Vagina (tissue), 2 donors: ENCODE measurements at places on chromosomes 16 and 17.

- DNase-seq, result no peak
Observed at GRCh38 chr16:64397945-64398508, 723.8 kb downstream of the CDH11 start.

DNA sequence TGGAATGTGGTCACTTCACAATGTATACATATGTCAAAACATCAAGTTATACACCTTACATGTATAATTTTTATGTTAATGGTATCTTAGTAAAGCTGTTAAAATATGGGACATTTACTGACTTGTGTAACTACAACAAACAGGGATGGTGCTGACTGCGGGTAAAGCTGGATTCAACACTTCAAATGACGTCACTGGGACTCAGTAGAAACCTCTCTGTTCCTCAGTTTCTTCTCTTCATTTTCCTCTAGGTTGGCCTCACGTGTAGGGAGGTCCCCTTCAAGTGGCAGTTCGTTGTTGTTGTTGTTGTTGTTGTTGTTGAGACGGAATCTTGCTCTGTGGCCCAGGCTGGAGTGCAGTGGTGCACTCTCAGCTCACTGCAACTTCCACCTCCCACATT lies 182.9 kb downstream of the RBFOX1 start:
- DNase-seq, result no peak

DNA sequence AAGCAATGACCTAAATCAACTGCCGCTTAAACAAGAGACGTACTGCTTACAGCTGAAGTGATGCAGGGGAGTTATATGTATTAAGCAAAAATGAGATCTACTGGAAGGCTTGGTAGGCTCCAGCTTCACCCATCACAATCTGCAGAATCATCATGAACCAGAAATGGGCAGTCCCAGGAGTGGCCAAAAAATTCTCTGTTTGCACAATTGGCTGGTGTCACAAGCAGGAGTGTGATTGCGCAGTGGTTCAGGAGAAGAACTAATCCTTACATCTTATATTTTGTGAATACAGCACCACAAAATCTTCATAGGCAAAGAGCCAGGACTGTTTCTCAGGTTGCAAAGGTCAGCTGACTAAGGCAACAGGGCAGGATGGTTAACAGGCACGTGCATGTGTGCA lies 75.9 kb downstream of the CES1 start:
- DNase-seq, result no peak

DNA sequence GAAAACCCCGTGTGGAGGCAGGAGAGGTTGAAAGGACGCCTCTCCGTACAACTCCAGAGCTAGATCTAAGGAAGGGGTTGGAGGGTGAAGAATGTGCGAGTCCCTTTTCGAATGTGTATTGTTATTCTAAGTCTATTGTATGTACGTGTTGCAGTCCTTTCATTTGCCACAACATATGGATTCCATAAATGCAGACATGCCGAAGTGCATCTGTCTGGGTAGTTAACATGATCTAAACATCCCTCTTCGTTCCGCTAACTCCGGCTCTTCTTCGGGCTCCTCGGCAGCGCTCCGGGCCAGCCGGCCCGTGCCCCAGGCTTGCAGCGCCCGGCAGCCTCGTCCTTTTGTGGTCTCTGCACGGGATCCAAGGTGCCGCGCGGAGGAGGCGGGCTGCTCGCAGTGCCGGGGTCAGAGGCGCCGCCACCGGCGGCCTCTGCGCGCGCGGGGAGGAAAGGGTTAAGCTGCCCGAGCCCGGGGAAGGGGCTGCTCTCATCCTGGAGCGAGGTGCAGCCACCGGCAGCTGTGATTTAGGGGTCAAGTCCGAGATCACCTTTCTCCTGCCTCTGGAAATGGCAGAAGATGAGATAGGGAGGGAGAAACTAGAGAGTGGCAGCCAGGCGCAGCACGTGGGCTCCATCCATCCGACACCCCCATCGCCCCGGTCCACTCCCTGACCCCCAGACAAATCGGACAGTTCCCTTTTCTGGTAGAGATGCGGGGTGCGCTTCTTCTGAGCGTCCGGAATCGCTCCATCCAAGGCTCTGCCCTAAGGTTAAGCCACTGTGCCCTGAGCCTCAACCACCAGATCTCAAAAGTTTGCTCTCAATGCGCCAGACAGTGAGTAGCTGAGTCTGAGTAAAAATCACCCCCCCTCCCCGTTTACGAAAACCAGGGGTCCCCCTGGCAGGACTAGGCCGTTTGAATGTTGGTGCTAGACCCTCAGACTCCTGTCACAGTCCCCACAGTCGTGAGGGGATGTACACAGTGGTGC lies 15.1 kb upstream of the ZFHX3 start:
- no peak for DNase-seq

GRCh38 chr17:74235911-74236371 lies 22.6 kb downstream of the TTYH2 start:
- no peak for DNase-seq

DNA sequence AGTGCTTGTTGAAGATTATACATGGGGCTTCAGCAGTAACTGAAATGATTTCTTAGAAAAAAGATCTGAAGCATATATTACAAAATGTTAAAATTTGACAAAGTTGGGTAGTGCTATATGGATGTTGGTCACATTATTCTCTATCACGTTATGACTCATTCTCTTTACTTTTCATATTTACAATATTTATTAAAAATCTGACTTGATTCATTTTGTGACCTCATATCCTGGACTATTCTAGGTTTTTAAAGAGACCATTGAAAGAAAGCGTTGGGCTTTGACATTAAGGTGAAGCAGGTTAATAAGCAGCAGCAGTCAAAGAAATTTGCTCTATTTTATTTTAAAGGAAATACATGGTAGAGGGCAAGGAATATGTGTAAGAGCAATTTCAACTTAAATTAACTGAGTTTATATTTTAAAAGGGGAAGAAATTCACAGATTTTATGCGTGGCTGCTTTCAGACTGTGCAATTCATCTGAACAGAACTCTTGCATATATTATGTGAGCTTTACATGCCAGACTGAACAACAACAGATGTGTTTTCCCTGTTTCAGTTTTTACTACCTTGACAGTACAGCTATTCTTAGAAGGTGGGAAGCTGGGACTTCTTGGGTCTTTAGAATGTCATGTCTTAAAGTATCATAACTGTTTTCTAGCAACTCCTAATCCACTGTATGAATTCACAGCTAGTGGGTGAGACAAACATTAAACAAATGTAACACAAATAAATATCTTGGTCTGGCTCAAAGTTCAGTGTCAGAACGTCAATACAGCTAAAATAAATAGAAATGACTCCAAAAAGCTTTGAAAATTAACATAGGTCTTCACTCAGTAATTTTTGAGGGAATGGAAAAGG lies 10.4 kb upstream of the FAM20A start:
- no peak for DNase-seq

DNA sequence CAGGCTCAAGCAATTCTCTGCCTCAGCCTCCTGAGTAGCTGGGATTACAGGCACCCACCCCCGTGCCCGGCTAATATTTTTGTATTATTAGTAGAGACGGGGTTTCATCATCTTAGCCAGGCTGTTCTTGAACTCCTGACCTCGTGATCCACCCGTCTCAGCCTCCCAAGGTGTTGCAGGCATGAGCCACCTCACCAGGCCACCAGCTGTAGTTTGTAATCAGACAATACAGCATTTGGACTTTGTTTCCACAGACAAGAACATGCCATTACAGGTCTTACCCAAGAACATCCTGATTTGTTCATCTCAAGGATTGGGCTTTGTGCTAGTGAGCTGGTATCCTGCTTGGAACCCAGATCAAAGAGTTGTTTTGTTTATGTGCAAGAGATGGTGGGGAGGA lies 30.1 kb downstream of the C17orf100 start:
- no peak for DNase-seq

- DNase-seq, result no peak
Observed at GRCh38 chr16:23131036-23131435, 18.2 kb downstream of the USP31 start.

- no peak for DNase-seq
Observed at GRCh38 chr16:79647586-79647985, 47.0 kb upstream of the MAF start.

DNA sequence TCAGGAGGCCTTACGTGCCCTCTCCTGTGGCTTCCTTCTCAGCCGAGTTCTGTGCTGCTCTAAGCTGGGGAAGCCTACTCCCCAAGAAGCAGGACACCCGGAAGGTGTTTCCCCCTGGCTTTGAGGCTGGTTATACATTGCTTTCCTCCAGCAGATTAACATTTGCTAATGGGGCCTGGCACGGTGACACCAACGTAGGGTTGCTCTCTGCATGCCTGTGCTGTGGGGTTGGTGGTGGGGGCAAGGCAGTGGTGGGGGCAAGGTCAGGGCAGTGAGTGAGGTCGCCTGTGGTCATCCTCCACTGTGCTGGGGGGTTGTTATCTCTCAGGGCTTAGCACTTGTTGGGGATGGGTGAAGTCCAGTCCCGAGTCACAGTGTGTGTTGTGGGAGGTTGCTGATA lies 4.2 kb downstream of the USP6 start:
- DNase-seq, result no peak

DNA sequence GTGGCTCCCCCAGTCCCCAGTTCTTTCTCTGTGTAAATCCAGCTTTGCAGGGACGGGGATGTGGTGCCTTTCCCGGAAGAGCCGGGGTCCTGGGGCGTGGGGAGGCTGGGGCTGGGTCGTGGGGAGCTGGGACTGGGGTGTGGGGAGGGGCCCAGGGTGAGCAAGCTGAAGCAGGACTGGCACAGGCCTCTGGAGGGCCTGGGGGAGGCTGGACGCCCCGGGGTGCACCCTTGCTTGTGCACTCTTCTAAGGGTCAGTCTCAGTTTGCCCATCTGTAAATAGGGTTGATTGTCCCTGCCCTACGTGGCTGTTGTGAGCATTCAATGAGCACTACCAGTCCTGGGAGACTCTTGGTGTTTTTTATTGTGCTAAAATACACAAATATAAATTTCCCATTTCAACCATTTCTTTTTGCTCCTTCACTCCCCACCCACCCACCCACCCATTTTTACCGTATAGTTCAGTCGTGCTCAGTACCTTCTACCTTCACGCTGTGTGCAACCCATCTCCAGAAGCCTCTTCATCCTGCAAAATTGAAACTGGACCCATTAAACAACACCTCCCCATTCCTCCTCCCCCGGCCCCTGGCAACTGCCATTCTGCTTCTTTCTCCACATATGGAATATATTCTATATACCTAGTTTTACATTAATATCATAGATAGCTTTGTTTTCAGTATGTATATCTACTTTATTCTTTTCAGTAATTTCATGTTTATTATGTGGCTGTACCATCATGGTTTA lies 7.8 kb upstream of the TBC1D3B start:
- no peak for DNase-seq

- DNase-seq, result no peak
Observed at GRCh38 chr16:78720416-78720815, 621.0 kb downstream of the WWOX start.

- DNase-seq, result no peak
Observed at GRCh38 chr17:19867329-19868078, at the start of gene ULK2. TSS of gene ULK2 (minus strand) at chr17:19867936. CDS start at chr17:19867417, 519 bp downstream.

GRCh38 chr16:86404678-86405077 lies 105.6 kb upstream of the FOXF1 start:
- DNase-seq, result no peak

- no peak for DNase-seq
Observed at GRCh38 chr16:88063211-88063773, 112.1 kb downstream of the BANP start.

- DNase-seq, result no peak
Observed at GRCh38 chr16:30778549-30779244, 8.3 kb downstream of the ZNF629 start.

DNA sequence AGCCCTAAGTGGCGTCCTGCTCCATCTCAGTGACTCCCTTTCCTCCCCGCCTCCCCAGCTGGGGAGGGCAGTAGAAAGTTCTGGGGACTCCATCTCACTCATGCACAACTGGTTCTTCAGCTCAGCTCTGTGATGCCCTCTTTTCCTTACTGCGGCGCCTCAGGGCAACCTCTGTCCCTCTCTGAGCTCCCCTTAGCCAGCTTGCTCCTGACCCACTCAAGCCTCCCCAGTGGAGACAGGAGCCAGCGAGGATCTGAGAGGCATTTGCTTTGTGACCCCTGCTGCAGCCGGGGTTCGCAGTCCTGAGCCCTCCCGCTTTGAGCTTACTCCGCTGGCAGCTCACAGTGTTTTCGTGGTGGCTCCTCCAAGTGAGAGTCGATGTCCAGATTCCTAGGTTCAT lies 6.2 kb upstream of the MRC2 start:
- DNase-seq, result no peak

DNA sequence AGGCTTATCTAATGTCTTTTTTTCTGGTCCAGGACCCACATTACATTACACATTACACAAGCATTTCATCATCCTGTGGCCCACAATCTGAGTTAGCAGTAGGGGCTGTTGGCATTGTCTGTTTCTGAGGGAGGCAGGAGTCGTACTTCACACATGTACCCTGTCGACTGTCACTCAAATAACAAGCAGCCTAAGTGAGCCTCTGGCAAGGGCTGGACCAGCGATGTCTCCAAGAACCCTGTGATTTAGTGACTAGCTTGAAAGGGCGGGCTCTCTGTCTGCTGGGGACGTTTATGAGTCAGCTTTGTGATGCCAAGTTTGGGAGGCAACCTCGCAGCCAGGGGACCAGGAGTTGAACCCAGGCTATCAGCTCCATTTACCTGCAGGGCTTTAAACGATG lies 251.4 kb downstream of the HS3ST3B1 start:
- DNase-seq, result no peak

DNA sequence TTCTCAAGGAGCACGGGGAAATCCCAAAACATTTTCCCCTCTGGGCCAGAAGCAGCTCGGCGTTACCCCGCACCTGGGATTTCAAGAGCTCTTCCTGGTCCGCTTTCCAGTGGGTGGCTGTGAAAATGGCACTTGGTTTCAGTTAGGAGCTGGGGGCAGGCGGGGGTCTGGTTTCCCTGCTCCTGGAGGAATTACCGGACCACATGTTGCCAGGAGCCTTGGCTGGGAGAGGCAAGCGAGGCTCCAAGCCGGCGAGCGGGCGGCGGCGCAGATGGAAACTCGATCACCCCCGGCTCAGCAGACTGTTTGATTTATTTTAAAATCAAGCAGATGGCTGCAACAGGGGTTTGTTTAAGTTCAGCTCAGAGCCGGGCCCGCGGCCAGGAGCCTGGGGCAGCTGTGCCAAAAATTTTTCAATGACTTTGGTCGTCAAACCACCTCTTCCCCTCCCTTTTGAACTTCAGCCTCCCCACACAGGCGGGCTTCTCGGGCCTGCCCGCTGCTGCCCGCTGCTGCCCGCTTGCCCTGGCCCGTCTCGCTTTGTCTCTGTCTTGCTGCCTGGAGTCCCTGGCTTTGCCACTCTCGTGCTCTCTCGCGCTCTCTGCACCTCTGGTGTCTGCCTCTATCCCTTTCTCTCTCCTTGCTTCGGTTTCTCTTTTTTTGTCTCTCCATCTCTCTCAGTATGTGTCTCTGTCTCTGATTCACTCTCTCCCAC lies 108.0 kb upstream of the CIBAR2 start:
- DNase-seq, result no peak
